C1 segment of cervical spinal cord (tissue), 14 donors: ENCODE measurements at places on chromosomes 7 and 10.

- no peak for DNase-seq
These were observed 41.6 kb upstream of the EPHB6 start for GRCh38 chr7:142813226-142813625.

- DNase-seq: no peak
These were observed 7.3 kb downstream of the RNF216 start for GRCh38 chr7:5774136-5774535.

- DNase-seq: no peak
These were observed 1.2 kb upstream of the TMEM243 start for GRCh38 chr7:87220734-87221215.

- no peak for DNase-seq
These were observed 52.1 kb downstream of the MPP7 start for GRCh38 chr10:28250782-28251181.

- DNase-seq: no peak
These were observed 33.3 kb downstream of the CTBP2 start for GRCh38 chr10:125127110-125127509.

DNA sequence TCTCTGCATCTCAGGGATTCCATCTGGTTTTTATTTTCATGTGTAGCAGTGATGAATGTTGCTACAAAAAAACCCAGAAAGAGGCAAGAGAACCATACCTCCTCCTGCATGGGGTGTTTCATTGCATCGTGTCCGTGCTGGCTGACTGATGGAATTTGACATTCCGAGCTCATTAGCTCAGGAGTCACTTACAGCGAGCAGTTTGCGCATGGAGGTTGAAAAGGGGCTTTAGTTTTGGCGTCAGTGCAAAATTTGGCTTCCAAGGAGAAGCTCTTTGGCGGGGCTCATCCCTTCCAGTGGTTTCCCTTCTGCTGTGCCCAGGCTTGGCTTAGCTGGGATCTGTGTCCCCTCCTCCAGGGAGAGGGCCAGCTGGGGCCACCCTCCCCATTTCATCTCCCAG lies 25.8 kb downstream of the EMX2 start:
- DNase-seq: no peak

GRCh38 chr7:101778026-101778580 lies 39.3 kb upstream of the CUX1 start:
- DNase-seq: no peak
